ENCODE measurements at places on chromosomes 12 and 14. TPM values are rescaled to one million over a fixed set of nuclear protein-coding genes. Genes with fewer than 3 reads are reported as not detected.

CLEC14A gene
- polyA plus RNA-seq = not detected

POTEG gene
- not detected for polyA plus RNA-seq

MAP3K9 gene
- polyA plus RNA-seq = 5.3 TPM

SRRM4 gene
- polyA plus RNA-seq = not detected

ST8SIA1 gene
- polyA plus RNA-seq = not detected

NUDT14 gene
- polyA plus RNA-seq = 12.7 TPM

PAX9 gene
- not detected for polyA plus RNA-seq

LRTM2 gene
- polyA plus RNA-seq = not detected

ACTR10 gene
- polyA plus RNA-seq = 49.9 TPM

RAB3IP gene
- polyA plus RNA-seq = 27.1 TPM

PIANP gene
- polyA plus RNA-seq = not detected

GON7 gene
- 31.5 TPM for polyA plus RNA-seq

TRPV4 gene
- polyA plus RNA-seq = not detected

HOTAIR gene
- polyA plus RNA-seq = not detected

AMN gene
- polyA plus RNA-seq = 15.0 TPM

LRP1-AS gene
- polyA plus RNA-seq = not detected

PLEKHG7 gene
- polyA plus RNA-seq = 12.0 TPM

KLHL33 gene
- polyA plus RNA-seq = 0.10 TPM

OR6C2 gene
- polyA plus RNA-seq = not detected

HOXC6 gene
- polyA plus RNA-seq = not detected
